ENCODE measurements at places on chromosomes 7 and 10. TPM values are rescaled to one million over a fixed set of nuclear protein-coding genes. Genes with fewer than 3 reads are reported as not detected.

- peaks cover 23% of the 10 kb centered on the region for H3K4me1 ChIP-seq
- DNase-seq = no peak
- H3K27me3 ChIP-seq = no peaks in the 10 kb centered on the region
Measured at GRCh38 chr7:7812112-7812511, 93.7 kb upstream of the RPA3 start.

GRCh38 chr10:90089719-90090118 is 388.3 kb downstream of the KIF20B start:
- no peaks in the 10 kb centered on the region for H3K36me3 ChIP-seq
- peaks cover 2% of the 10 kb centered on the region for H3K27me3 ChIP-seq
- no peak overlapping the region for H3K4me3 ChIP-seq
- DNase-seq = no peak
- peaks cover 8% of the 10 kb centered on the region for H3K4me1 ChIP-seq

GRCh38 chr7:40057292-40057691 is 77.1 kb downstream of the MPLKIP start:
- H3K4me3 ChIP-seq = no peak overlapping the region
- H3K27me3 ChIP-seq = no peaks in the 10 kb centered on the region
- H3K4me1 ChIP-seq = peaks cover 3% of the 10 kb centered on the region
- no peak overlapping the region for H3K27ac ChIP-seq

DNA sequence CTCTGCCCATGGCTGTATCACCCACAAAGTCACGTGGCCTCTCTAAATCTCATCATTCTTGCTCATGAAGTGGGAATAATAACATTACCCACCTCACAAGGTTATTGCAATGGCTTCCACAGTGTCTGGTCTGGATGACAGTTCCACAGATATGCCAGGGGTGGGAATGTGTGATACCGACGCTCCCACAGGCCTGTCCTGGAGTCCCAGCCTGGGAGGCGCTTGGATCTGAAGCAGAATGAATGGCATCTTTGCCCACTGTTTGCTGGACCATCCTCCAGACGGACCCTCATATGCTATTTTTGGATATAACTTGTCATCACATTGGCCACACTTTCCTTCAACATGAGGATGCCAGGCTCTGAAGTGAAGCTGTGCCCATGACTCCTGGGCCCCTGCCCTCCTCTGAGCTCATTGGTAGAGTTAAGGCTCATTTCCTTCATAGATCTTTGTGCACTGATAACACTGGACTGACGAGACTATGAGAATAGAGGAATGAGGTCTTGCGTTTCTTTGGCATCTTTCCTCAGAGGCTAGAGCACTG is 279.8 kb upstream of the ZNF32 start:
- H3K4me1 ChIP-seq = no peaks in the 10 kb centered on the region
- no peak overlapping the region for H3K27ac ChIP-seq
- no peak for DNase-seq
- H3K36me3 ChIP-seq = no peaks in the 10 kb centered on the region

GRCh38 chr7:78514634-78515033 is 716.1 kb downstream of the PHTF2 start:
- H3K4me3 ChIP-seq = no peak overlapping the region
- H3K36me3 ChIP-seq = no peaks in the 10 kb centered on the region

- H3K27me3 ChIP-seq = no peaks in the 10 kb centered on the region
- no peak for DNase-seq
- H3K4me1 ChIP-seq = no peaks in the 10 kb centered on the region
Measured at GRCh38 chr7:133584956-133585668, 332.2 kb downstream of the EXOC4 start.

DNA sequence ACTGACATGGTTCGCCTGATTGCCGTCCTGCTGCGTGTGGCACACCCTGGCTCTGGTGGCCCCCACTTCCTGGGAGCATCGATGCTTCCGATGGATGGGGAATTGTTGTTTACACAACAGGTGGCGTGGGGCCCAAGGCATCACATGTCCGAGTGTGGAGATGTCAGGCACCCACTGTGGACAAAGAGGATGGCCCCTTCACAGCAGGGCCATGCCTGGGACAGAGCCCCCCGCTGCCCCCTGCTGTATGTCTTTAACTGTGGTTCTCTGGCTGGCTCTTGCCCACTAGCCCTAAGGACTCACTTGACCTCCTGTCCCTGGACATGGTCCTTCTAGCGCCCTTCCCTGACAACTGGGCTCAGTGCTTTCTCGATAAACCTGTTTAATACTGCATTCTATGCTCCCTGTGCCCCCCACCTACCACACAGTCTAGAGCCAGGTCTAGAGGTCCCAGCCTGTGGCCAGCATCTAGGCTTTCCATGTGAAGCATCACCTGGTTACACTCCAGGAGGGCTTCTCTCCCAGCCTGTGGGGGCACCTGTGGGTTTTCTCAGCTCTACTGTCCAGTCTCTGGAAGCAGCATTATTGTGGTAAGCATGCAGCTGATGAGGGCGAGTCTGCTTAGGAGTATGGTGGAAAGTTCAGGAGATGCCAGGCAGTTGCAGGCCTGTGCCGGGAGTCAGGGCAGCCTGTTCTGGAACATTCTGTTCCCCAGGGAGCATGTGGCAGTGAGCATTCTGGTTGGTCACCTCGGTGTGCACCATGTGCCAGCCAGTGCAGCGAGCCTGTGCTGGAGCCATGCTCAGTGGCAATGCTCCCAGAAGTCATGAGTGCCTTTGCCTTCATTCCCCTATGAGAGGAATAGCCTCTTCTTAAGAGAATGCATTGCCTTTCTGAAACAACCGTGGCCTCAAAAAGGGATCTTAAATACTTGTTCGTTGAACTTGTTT is 10.4 kb downstream of the ADCY1 start:
- DNase-seq = no peak
- H3K4me1 ChIP-seq = no peaks in the 10 kb centered on the region
- no peaks in the 10 kb centered on the region for H3K36me3 ChIP-seq
- H3K4me3 ChIP-seq = no peak overlapping the region

GRCh38 chr10:51896849-51897248 is 197.5 kb upstream of the CSTF2T start:
- no peak for DNase-seq
- H3K27ac ChIP-seq = no peak overlapping the region
- no peak overlapping the region for H3K4me3 ChIP-seq
- no peaks in the 10 kb centered on the region for H3K4me1 ChIP-seq
- H3K27me3 ChIP-seq = no peaks in the 10 kb centered on the region

GRCh38 chr10:132306343-132306685 is 1.4 kb downstream of the STK32C start:
- no peak for DNase-seq
- peaks cover 8% of the 10 kb centered on the region for H3K4me1 ChIP-seq
- H3K4me3 ChIP-seq = peak overlapping the region; percentile 81

GRCh38 chr10:46540412-46541016 is 15.9 kb downstream of the GPRIN2 start:
- DNase-seq = no peak
- no peaks in the 10 kb centered on the region for H3K4me1 ChIP-seq
- H3K27ac ChIP-seq = no peak overlapping the region
- H3K27me3 ChIP-seq = peaks cover 33% of the 10 kb centered on the region
- H3K4me3 ChIP-seq = no peak overlapping the region
- H3K36me3 ChIP-seq = no peaks in the 10 kb centered on the region

The LANCL2 gene
- 8.5 TPM for total RNA-seq

The CCDC172 gene
- not detected for total RNA-seq

The ACSM6 gene
- total RNA-seq = not detected

The GSTO2 gene
- total RNA-seq = 1.2 TPM

The GHRHR gene
- total RNA-seq = not detected
